ENCODE measurements at places on chromosomes 5 and 9. TPM values are rescaled to one million over a fixed set of nuclear protein-coding genes. Genes with fewer than 3 reads are reported as not detected.

Gene RNF145
- 133 TPM for total RNA-seq

Gene FOXD4
- total RNA-seq, result 0.71 TPM

Gene TLX3
- not detected for total RNA-seq

Gene FLT4
- total RNA-seq, result 0.25 TPM

Gene SLC2A8
- 4.3 TPM for total RNA-seq

Gene ZFR
- 52.1 TPM for total RNA-seq

Gene ZMAT2
- 52.4 TPM for total RNA-seq

Gene PCDHB4
- total RNA-seq, result not detected
